ENCODE measurements at places on chromosomes 16 and 17.

DNA sequence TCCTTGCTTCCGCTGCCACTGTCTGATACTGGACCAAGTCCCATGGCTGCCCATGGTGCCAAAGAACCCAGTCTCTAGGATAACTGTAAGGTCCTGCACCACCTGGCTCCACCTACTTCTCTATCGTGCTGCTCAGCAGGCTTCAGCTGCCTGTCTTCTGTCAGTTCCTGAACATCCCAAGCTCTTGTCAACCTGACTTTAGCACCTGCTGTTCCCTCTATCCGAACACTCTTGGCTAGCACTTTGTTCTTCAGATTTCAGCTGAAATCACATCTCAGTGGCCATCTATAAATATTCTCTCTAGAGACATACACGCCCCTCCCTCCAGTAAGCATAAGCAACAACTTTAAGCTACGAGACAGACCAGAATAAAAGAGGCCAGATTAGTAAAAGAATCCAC is 15.0 kb upstream of the TMEM101 start:
- no peak for DNase-seq

GRCh38 chr17:19900809-19901208 is 33.1 kb upstream of the ULK2 start:
- no peak for DNase-seq

DNA sequence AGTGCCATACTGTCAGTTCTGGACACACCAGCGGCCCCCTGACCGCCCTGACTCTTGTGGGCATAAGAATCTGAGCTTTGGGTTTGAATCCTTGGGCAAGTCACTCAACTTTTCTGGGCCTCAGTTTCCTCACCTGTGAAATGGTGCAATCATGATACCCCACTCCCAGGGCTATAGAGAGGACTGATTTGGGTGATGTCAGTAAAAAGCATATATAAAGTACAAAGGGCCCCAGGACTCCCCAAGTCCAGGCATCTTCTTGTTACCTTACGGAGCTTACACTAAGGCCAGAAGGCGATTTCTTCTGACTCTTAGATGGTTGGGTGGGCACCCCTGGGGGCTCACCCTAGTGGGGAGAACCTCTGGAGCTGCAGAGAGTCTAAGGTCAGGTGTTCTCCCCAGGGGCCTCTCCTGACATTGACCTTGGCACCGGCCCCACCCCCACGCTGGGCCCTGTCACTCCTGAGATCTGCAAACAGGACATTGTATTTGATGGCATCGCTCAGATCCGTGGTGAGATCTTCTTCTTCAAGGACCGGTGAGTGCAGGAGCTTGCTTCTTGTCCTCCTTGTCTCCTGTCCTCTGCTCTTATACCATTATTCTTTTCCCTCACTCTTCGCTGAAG is 13.9 kb downstream of the MMP2 start:
- no peak for DNase-seq

- no peak for DNase-seq
These were observed 22.9 kb downstream of the TMC7 start for GRCh38 chr16:19006446-19007315.

DNA sequence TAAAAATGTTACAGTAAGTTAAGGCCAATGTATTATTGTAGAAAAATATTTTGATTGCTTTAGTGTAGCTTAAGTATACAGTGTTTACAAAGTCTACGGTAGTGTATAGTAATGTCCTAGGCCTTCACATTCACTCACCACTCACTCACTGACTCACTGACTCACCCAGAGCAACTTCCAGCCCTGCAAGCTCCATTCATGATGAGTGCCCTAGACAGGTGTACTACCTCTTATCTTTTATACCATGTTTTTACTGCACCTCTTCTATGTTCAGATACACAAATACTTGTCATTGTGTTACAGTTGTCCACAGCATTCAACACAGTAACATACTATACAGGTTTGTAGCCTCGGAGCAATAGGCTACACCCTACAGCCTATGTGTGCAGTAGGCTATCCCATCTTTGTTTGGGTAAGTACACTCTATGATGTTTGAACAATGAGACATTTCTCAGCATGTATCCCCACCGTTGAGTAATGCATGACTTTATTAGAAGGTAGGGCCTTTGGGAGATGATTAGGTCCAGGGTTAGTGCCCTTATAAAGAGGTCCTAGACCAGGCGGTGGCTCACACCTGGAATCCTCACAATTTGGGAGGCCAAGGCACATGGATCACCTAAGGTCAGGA is 117.8 kb downstream of the SLC39A11 start:
- no peak for DNase-seq

GRCh38 chr16:89899879-89900481 is 18.7 kb upstream of the MC1R start:
- no peak for DNase-seq

DNA sequence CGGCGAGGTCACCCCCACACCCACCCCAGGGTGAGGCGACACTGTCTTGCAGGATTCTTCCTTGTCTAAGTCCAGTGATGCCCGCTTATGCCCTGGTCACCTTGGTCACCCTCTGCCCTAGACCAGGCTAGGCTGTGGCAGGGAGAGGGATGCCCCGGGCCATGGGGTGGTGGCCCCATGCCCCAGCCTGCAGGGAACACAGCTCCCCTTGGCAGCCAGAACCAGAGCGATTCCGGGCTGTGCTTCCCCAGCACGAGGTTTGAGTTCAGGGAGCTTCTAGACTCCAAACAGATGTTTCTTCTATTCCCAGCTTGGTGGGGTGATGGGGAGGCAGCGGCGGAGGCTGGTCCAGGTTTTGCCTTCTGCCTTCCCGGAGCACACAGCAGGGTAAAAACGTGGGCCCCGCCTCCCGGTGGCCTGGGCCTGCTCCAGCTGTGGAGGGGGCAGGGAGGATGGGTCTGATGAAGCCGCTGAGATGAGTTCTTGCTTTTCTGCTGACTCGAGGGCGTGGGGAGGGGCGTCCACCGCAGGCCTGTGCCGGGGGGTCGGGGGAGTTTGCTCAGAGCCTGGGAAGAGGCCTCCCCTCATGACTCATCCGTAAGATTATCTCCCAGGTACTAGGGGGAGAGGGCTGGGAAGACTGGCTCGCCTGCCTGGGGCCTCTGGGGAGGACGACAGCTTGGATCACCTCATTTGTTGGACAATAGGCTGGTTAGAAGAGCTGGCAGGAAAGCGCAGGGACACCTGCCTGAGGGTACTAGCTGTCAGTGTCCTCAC is 15.4 kb downstream of the SMTNL2 start:
- peak; percentile 41 for DNase-seq

Measured in kidney epithelial cell (primary cell).